ENCODE measurements at places on chromosomes 3 and 15.

- no peak for DNase-seq
Observed at GRCh38 chr15:66591322-66591862, 25.6 kb upstream of the LCTL start.

- no peak for DNase-seq
Observed at GRCh38 chr3:42292009-42292408, 26.0 kb upstream of the CCK start.

GRCh38 chr3:139227827-139228226, 116.0 kb upstream of the MRPS22 start:
- no peak for DNase-seq

DNA sequence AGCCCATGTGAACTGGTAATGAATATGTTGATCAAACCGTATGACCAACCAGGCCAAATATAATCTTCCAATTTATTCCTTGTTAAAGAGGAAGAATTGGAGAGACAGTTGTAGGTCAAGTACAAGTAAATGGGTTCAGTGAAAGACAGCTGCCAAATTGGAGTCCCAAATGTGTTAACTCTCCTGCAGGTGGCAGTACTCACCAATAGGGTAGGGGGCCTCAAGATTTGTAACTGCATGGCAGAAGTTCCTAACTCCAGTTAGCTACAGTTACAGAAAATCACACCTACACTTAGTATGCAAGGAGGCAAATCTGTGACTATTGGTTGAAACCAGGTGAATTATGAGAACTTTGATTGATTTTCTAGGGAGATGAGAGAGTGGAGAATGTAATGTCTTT, 278.0 kb downstream of the ZBBX start:
- DNase-seq, result peak; percentile 18

Measured in NCI-H2081 (cell line).